ENCODE measurements at places on chromosomes 2 and 18.

DNA sequence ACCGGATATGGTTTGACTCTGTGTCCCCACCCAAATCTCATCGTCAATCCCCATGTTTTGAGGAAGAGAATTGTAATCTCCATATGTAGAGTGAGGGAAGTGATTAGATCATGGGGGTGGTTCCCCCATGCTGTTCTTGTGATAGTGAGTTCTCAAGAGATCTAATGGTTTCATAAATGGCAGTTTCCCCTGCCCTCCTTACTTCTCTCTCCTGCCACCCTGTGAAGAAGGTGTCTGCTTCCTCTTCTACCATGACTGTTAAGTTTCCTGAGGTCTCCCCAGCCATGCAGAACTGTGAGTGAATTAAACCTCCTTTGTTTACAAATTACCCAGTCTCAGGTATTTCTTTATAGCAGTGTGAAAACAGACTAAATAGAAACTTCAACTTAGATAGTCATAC lies 69.5 kb downstream of the SESTD1 start:
- no peak for DNase-seq

- DNase-seq = peak; percentile 81
Measured at GRCh38 chr18:74898965-74899364, 301.3 kb downstream of the ZNF407 start.

GRCh38 chr18:62420151-62420512 lies 95.0 kb downstream of the TNFRSF11A start:
- DNase-seq = peak; percentile 11

- DNase-seq = no peak
Measured at GRCh38 chr18:45619826-45620201, 4.5 kb downstream of the SLC14A2 start.

DNA sequence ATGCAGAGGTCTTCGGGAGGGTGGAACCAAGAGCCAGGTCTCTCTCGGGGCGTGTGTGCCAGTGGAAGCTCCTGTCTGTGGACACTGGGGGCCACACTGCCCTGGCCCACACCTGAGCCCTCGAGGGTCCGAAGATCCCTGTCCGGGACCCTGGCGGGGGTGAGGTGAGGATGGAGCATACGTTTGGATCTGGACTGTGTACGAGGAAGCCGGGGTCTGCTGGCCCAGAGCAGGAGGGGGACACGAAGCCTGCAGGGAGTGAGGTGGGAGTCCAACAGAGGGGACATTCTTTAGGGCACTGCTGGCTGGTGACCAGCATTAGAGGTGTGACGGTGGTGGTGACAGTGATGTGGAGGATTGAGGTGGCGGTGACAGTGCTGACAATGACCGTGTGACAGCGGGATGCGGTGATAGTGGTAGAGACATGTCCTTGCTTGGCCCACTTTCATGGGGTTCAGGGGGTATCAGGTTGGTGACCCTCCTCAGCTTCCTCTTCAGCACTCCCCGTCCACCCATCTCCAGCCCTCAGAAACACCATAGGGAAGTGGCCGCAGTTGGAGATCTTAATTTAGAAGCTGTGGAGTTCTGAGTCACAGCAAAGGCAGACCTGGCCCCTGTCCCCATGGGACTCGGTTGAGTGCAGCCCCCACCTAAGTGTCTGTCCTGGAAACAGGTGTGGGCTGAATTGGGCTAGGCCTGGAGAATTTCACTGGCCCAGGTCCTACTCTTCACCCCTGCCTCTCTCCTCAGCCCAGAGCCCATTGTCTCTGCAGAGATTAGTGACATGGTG lies 252.0 kb downstream of the DYSF start:
- DNase-seq = no peak

Measured in fibroblast of skin of back (primary cell).